ENCODE measurements at places on chromosomes 12 and 14. TPM values are rescaled to one million over a fixed set of nuclear protein-coding genes. Genes with fewer than 3 reads are reported as not detected.

IFT81 gene
- total RNA-seq: 2.3 TPM

GRCh38 chr12:78407722-78408121, 456.9 kb upstream of the SYT1 start:
- no peaks in the 10 kb centered on the region for H3K4me1 ChIP-seq
- H3K27ac ChIP-seq: no peak overlapping the region
- H3K27me3 ChIP-seq: no peaks in the 10 kb centered on the region

ZNF385A gene
- total RNA-seq: 3.2 TPM

DNA sequence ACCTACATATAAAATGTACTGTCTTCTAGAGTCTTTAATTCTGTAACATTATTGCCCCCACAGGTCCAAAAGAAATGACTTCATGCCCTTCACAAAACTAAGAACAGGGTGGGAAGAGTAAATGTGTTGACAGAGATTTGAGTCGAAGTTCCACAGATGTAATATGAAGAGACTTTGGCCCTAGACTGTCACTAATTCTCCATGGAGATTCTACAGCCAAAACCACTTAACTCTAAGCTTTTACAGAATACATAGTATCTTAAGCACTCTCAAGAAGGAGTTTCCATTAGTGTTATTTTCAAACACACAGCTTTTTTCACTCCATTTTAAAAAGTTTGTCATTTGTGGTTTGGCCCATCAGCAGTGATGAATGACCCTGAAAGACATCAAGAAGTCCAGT, 56.3 kb downstream of the ABCC9 start:
- H3K27me3 ChIP-seq: peaks cover 21% of the 10 kb centered on the region
- no peak overlapping the region for H3K4me3 ChIP-seq

GRCh38 chr12:109331301-109331952, 16.3 kb upstream of the MYO1H start:
- no peaks in the 10 kb centered on the region for H3K4me1 ChIP-seq
- DNase-seq: no peak
- peaks cover 9% of the 10 kb centered on the region for H3K27me3 ChIP-seq
- H3K36me3 ChIP-seq: no peaks in the 10 kb centered on the region
- no peak overlapping the region for H3K4me3 ChIP-seq

DNA sequence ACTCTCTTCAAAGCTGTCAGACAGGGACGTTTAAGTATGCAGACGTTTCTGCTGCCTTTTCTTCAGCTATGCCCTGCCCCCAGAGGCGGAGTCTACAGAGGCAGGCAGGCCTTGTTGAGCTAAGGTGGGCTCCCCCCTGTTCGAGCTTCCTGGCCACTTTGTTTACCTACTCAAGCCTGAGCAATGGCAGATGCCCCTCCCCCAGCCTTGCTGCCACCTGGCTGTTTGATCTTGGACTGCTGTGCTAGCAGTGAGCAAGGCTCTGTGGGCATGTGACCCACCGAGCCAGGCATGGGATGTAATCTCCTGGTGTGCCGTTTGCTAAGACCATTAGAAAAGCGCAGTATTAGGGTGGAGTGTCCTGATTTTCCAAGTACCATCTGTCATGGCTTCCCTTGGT, 900.4 kb upstream of the MDGA2 start:
- no peaks in the 10 kb centered on the region for H3K36me3 ChIP-seq
- no peak overlapping the region for H3K4me3 ChIP-seq
- H3K4me1 ChIP-seq: no peaks in the 10 kb centered on the region
- no peaks in the 10 kb centered on the region for H3K27me3 ChIP-seq

DNA sequence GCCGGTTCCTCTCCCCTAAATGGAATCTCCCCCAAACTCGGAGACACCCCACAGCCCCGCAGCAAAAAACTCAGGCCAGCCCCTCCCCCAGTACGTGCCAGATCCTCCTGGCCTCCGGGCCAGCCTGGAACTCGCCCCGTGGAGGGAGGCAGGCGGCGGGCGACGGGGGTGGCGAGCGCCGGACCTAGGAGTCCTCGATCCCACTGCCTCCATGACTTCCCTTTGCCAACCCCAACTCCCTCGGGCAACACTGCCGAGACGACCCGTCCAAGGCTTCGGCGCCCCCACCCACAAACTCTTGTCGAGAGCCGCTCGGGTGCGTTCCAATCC, 400 bp downstream of the ADCY6 start:
- peak overlapping the region; percentile 75 for H3K4me3 ChIP-seq
- H3K27me3 ChIP-seq: peaks cover 61% of the 10 kb centered on the region
- DNase-seq: no peak
- peak overlapping the region; percentile 79 for H3K27ac ChIP-seq
- H3K4me1 ChIP-seq: peaks cover 5% of the 10 kb centered on the region

DNA sequence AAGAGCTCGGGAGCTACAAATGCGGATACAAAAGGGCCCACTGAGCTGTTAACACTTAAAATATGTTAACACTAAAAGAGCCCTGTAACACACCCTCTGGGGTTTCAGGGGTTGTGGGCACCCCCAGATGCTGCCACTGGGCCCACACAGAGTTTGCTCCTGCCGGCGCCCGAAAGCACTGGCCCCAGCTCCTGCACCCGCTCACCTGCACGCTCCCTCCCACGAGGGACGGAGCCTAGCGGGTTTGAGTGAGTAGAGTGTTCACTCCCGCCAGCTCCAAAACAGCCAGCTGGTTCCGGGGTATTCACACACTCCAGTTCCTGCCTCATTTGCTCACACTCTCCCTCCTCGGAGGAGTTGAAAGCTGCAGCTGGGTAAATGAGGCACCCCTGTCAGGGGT, 357.7 kb downstream of the ETNK1 start:
- no peaks in the 10 kb centered on the region for H3K36me3 ChIP-seq
- H3K27me3 ChIP-seq: no peaks in the 10 kb centered on the region
- H3K4me1 ChIP-seq: no peaks in the 10 kb centered on the region
- no peak for DNase-seq
- H3K27ac ChIP-seq: no peak overlapping the region
- no peak overlapping the region for H3K4me3 ChIP-seq

DNA sequence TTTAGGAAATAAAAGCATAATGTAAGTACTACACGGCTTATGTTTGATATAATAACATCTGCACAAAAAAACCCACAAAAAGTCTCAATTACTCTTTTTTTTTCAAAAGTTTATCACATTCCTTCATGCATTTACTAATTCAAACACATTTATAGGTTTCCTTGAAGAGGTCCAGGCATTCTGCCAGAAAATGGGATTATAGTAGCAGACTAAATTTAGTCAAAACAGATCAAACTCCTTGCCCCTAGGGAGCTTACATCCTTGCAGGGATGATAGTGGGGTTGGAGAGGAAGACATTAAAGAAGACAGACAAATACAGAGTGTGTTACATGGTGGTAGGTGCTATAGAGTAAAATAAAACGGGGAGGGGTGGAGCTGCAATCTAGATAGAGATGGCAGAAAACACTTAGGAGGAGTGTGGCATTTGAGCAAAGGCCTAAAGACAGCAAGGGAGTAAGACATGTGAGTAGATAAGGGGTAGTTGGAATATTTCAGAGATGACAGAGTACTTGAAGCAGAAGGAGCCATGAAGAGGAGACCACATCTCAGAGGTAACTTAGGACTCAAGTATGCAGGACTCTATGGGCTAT, 266.9 kb downstream of the PPFIA2 start:
- no peaks in the 10 kb centered on the region for H3K27me3 ChIP-seq
- no peak for DNase-seq
- H3K36me3 ChIP-seq: no peaks in the 10 kb centered on the region
- no peaks in the 10 kb centered on the region for H3K4me1 ChIP-seq
- no peak overlapping the region for H3K27ac ChIP-seq

ENO2 gene
- total RNA-seq: 141 TPM

GRCh38 chr14:50089208-50089607, 27.2 kb downstream of the VCPKMT start:
- H3K27ac ChIP-seq: peak overlapping the region; percentile 94
- no peaks in the 10 kb centered on the region for H3K27me3 ChIP-seq
- H3K4me3 ChIP-seq: peak overlapping the region; percentile 37
- no peaks in the 10 kb centered on the region for H3K36me3 ChIP-seq
- DNase-seq: peak; percentile 66
- peaks cover 93% of the 10 kb centered on the region for H3K4me1 ChIP-seq

LPAR5 gene
- 18.9 TPM for total RNA-seq

PRPF40B gene
- 13.6 TPM for total RNA-seq

EXOC3L4 gene
- total RNA-seq: not detected

DNA sequence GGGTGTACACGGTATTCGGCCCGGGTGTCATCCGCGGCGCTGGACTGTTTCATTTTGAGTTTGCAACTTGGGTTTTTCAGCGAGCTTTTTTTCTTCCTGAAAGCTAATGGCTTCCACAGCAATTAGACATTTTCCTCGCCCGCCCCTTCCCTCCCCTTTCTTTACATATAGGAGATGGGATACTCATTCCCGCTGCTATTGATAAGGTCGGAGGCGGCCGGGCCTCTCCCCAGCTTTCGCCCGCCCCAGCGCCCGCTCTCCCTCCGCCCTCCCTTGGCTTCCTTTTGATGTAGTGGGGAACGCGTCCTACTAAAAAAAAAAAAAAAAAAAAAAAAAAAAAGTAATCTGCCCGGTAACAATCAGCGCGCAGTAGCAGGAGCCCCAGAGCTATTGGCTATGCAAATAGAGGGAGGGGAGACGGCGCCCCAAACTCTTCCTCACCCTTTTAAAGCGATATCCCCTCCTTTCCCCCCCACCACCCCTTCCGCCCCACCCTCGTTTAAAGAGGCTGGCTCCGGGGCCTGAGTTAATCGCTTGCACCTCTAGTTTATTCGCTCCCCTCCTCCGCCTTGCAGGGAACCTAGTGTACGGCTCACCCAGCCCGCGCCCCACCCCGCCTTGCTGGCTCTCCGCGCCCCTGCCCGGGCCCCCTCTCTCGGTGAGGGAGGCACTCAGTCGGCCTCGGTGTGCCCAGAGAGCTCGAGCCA, 1.7 kb upstream of the CCND2 start:
- H3K27me3 ChIP-seq: peaks cover 1% of the 10 kb centered on the region
- peak; percentile 90 for DNase-seq
- H3K4me1 ChIP-seq: peaks cover 18% of the 10 kb centered on the region
- peak overlapping the region; percentile 93 for H3K27ac ChIP-seq
- H3K36me3 ChIP-seq: peaks cover 2% of the 10 kb centered on the region
- peak overlapping the region; percentile 97 for H3K4me3 ChIP-seq

SYT1 gene
- total RNA-seq: not detected

PIANP gene
- total RNA-seq: 0.41 TPM

MSI1 gene
- total RNA-seq: not detected

DNA sequence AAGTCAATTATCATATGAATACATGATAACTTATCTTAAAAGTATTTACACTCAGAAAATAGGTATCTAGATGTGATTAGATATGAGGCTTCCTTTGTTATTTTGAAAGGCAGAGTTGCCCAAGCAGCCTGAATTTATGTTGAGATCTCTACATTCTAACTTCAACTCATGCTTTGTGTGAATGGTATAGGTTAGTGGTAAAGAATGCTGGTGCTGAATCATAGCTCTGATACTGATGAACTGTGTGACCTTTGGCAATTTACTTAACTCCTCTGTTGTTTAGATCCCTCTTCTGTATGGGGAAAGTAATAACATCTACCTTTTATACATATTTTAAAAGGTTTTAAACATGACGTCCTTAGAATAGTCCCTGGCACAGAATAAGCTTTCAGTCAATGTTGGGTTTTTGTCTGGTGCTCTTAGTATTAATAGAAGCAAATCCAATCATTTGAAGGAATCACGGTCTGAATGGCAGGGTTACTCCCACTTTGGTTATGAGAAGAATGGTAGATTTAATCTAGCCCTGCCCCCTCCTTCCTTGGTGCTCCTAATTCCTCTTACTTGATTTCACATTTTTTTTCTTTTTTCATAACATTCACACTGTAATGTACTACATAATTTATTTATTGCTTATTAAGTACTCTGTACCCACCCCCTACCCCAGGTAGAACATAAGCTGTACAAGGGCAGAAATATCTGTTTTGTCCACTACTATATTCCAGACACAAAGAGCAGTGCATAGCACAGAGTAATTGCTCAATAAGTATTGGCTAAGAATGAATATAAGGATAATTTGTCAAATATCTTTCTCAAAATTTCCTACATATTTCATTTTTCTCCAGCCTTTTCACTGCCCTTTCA, 203.3 kb upstream of the KRR1 start:
- no peak overlapping the region for H3K27ac ChIP-seq

FSCB gene
- total RNA-seq: not detected

DNA sequence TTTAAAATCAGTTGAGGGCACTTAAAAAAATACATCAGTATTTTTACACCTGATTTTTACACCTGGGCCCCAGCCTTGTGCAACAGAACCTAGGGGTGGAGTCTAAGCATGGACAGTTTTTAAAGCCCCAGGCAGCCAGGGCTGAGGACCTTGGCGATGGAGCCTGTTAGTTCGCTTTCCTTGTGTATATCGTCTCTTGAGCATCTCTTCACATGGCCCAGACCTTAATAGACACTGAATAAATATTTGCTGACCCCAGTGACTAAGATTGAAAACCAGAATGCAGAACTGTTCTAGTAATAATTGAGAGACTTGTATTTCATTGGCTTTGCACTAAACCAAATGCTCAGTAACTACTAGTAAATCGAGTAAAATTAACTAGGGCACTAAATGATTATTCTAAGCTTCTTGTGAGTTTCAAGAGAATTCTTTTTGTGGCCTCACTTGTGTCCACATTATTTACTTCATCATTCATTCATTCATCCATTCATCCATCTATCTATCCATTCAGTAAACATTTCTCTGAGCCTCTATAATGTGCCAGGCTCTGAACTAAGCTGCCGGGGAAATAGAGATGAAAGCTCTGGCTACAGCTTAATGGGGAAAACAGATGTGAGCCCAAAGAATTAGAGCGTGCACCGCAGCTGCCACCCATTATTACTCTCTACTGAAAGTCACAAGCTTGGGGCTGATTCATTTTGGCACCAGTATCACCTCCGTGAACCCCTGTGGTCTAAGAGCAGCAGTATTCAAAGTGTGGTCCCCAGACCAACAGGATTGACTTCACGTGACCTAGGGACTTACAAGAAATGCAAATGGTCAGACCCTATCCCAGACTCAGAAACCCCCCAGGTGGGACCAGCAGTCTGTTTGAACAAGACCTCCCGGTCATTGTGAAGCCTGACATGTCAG, 30.7 kb upstream of the BCL7A start:
- no peak overlapping the region for H3K4me3 ChIP-seq
- no peak overlapping the region for H3K27ac ChIP-seq
- no peaks in the 10 kb centered on the region for H3K36me3 ChIP-seq
- no peaks in the 10 kb centered on the region for H3K27me3 ChIP-seq

- H3K27ac ChIP-seq: no peak overlapping the region
- H3K36me3 ChIP-seq: no peaks in the 10 kb centered on the region
- no peak for DNase-seq
- peak overlapping the region; percentile 88 for H3K4me3 ChIP-seq
- peaks cover 6% of the 10 kb centered on the region for H3K4me1 ChIP-seq
Measured at GRCh38 chr12:49904601-49905000, 901 bp upstream of the FAIM2 start.

SIX6 gene
- total RNA-seq: not detected

GRCh38 chr12:129213551-129213950, 360.3 kb downstream of the GLT1D1 start:
- peaks cover 7% of the 10 kb centered on the region for H3K36me3 ChIP-seq
- H3K27ac ChIP-seq: no peak overlapping the region
- no peaks in the 10 kb centered on the region for H3K27me3 ChIP-seq

Measured in naive thymus-derived CD8-positive, alpha-beta T cell (primary cell).